HCT116 (cell line): ENCODE measurements at places on chromosomes 7 and 10.
A peak's percentile ranks its signal among the peaks of the same experiment; 100 is the strongest.

DNA sequence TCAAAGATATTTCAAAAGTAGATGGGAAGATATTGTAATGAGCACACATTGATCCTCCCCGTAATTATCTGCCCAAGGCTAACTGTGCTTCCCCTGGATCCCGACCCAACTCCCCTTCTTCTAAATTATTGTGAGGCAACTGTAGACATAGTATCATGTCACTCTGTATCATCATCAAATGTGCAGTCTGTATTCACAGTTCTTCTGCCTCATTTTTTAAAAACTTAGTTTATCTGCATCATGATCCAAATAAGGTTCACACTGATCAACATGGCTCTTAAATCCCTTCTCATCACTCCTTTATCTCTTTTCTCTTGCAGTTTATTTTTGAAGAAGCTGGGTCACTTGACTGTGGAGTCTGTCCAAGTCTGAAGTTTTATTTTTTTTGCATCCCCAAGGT lies 27.5 kb downstream of the CDCA7L start:
- DNase-seq = no peak

- no peak for DNase-seq
Observed at GRCh38 chr10:58373442-58373827, 11.8 kb upstream of the TFAM start.

DNA sequence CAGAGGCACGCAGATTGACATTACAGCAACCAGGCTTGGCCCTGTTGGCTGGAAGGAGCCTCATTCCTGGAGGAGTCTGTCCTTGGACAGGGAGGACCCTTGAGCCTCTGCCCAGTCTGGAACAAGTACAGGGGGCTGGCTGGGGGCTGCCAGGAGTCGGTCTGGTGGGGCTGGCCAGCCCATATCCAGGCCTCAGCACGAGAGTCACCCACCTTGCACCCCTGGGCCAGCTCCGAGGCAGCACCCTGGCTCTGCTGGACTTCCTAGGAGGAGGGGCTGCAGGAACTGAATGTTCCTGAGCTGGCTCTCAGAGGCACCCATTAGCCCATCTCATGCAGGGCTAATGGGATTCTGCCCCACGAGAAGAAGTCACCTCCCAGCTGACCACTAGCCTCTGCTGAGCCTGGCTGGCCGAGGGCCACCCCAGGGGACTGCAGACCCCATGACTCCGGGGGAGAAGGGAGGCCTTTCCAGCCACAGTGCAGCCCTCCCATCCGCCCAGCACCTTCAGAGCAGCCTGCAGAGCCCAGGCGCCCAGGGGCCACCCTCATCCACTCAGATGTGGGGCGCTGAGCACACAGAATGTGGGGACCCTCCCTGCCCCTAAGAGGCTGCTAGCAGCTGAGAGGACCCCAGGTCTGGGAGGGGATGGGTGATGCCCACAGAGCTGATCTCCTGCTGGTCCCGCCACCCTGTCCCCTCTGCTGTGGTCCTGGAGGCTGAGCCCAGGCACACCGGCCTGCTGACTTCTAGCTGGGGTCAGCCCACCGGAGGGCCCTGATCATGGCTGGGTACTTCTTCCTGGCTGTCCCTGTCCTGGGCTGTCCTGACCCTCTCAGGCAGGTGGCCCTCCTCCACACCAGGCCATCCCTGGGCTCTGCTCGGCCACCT lies 14.8 kb upstream of the INPP5A start:
- DNase-seq = no peak

DNA sequence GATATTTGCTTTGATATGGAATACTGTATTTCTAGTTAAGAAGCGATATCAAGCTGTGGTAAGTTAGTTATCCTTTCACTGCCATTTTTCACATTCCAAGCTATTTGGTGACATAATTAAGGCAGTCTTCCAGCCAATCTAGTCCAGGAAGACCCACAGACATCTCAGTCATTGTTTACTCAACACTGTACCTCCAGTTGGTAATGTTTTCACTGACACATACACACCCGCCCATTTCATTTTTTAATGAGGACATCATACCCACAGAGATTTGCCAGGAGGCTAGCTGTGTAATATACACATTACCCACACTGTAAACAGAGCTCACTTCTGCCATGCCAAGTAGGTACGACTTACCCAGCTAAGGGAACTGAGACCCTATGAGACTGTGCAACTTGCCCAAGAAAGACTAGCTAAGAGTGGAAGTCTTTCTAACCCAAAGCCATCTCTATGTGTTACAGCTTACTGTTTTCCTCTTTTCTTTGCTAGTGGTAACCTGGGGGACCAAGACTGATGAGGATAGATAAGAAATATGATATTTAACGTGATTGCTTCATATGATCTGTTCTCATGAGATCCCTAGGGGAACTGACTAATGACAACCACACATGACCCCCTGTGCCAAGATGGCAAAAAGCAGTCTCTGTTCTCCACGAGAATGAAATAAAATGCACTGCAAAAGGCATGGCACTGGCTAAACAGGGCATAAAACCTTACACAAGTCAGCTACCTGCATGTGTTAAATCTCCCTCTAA lies 179.0 kb downstream of the DGKI start:
- no peak for DNase-seq

DNA sequence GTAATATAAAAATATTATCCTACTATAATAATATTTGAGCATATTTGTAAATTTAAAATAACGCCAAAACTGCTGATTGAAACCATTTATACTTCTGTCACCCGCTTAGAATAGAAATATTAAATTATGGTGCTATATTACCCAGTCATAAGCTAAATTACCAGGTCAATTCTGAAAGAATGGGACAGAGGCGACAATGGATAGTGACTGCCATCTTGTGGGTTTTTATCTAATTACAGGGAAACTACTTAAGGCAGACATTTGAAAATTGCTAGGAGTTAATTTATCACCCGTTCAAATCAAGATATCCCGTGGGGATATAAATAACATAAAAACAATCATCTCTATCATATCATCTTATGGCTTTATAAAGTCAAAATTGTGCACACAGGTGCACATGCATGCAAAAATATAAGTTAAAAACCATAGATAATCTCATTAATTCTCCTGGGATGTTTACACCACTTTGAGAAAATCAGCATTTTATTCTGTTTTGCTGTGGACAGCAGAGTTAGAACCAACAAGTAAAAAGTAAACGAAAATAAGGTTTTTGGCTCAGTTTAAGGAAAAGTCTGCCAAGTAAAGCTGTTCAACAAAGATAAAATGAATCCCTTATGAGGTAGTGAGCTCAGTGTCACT lies 41.3 kb upstream of the HPSE2 start:
- DNase-seq = peak; percentile 46

DNA sequence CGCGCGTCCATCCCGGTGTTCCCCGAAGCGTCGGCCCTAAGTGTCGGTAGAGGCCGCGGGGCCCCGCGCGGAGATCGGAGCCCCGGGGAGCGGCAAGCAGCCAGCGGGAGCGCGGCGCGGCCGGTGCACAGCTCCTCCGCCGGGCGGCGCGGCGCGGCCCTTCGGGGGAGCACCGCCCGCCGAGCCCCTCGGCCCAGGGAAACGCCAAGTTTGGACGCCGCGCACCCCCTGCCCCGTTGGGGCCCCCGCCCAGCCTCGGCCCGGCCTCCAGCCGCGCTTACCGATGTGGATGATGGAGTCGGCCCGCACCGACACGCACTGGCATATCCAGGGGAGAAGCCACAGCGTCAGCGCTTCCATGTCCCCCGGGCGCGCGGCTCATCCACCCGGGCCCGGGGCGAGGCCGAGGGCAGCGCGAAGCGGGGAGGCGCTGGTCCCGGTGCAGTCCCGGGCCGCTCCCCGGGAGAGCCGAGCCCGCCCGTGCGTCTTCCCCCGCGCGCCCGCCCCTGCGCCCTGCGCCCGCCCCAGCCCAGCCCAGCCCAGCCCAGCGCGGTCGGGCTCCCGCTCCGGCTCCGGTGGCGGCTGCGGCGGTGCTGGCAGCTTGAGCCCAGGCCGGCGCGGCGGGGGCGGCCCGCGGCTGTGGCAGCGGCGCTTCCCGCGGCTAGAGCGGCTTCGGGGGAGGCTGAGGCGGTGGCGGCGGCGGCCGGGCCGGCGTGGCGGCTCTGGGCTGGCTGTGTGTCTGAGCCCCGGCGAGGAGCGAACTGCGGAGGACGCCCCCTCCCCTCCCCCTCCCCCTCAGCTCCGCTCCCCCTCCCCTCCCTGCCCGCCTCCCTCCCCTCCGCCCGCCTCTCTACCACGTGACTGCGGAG lies at the start of gene GRID1:
Gene GRID1 (minus strand): TSS at position 763 of the 869 bp plus-strand sequence.
- no peak for DNase-seq

- DNase-seq = no peak
Observed at GRCh38 chr7:131326576-131326975, 1.1 kb upstream of the MKLN1 start.

DNA sequence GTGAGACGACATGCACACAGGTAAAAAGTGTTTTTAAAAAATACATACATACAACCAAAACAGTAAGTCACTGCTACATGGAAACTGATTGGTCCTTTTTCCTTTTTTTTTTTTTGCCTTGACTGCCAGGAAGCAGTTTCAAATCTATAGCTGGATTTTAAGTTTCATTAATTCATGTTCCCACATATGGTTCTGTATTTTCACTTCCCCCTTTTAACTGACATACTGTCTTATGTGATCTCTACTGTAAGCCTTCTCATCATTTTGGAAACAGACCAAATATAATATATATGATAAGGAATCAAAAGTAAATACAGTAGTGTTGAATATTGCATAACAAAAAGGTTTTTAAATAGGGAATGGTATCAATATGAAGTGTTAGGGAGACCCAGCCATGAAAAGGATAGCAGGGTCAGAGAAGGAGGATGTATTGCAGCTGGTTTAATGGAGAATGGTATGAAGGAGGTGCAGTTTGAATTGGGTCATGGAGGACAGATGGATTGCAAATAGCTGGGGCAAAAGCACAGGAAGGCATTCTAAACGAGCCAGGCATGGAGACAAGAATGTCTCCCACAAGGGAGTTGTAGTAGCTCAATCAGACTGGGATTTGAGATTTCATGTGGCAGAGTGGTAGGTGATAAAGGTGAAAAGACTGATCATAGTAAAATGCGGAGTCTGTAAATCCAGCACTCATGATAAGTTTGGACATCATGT lies 5.4 kb downstream of the CAV1 start:
- DNase-seq = no peak

DNA sequence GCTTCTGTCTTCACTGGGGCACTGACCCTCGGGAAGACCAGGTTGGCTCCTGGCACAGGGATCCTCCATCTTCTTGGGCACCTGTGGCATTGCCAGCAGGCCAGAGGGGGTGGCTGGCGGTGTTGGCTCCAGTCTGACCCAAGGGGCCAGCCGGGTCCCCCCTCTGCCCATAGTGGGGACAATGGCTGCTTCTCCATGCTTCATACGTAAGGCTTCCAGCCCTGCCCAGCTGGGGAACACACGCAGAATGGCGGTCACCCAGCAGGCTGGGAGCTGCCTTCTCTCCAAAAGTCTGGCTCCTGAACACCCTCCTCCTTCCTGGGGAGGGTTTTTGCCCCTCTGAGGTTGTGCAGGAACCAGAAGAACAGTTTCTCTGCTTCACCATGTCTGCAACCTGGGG lies 106.8 kb downstream of the NEURL1 start:
- no peak for DNase-seq

GRCh38 chr10:75405598-75406461 lies 4.3 kb upstream of the ZNF503 start:
- no peak for DNase-seq

GRCh38 chr7:50714857-50715256 lies 67.8 kb downstream of the GRB10 start:
- DNase-seq = no peak
